ENCODE measurements at places on chromosomes 6 and 20.

GRCh38 chr6:26260110-26260637 lies 104.8 kb upstream of the BTN3A2 start:
- no peak for DNase-seq

DNA sequence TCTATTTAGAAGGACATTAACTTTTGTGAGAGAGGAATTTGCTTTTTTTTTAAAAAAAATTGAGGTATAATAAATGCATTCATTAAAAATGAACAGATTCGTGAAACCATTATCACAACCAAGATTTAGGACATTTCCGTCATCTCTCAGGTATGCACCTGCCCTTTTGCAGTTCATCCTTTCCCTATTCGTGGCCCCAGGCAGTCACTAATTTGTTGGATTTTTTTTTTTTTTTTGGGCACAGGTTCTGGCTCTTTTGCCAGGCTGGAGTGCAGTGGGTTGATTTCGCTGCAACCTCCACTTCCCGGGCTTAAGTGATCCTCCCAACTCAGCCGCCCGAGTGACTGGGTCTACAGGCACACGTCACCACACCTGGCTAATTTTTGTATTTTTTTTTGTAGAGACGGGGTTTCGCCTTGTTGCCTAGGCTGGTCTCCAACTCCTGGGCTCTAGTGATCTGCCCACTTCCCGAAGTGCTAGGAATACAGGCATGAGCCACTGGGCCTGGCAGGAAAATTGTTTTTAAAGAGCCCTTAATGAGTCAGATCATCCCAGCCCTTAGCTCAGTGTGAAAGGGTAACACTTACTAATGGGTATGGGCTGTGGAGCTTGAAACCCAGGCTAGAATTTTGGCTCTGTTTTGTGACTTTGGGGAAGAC lies 9.2 kb downstream of the PHF3 start:
- DNase-seq = no peak

DNA sequence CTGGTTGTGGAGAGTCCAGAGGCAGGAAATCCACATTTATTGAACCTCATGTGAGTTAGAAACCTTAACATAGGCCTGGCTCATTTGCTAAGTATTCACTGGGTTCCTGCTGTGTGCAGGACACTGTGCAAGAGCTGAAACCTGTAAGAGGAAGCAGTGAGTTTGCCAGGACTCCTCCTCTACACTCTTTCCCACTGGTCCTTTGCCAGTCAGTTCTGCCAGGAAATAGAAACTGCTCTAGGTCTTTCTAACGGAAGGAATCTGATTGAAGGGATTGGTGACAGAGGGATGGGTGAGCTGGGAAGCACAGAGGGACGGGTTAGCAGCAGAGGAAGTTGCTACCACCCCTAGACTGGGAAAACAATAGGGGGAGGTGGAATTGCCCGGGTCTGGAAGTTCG lies 234.2 kb upstream of the ECI2 start:
- no peak for DNase-seq

DNA sequence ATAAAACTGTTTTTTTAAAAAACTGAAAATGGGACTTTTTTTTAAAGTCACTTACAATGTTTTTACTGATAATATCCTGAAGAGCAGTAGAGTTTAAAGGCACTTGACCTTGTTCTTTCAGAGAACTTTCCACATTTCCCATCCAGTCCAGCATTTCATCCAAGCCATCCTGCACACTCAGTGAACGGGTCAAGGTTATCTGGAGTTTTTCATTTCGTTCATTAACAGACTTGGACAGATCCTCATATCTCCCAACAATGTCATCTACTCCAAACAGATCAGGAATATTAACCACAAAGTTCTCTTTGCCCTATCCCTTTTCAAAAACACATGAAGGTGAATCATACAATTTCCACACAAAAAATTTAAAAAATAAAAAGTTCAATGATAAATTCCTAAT lies 69.1 kb downstream of the DST start:
- DNase-seq = no peak

GRCh38 chr6:84227044-84227433 lies 404 bp downstream of the CEP162 start:
- DNase-seq = no peak

DNA sequence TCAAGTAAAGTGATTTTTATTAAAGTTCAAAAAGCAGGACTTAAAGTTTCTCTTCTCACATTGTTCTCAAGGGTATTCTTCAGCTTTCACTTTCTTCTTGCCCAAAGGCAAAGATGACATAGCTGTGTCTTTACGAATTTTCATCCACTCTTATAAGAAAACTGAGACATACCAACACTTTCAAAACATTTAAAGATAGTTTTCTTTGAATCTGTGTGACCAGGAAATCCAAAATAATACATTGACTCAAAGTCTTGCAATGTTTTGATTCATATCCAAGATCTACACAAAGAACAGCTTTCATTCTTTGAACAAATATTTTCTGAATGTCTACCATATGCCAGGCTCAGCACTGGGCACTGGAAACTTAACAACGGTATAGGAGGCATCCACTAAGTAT lies 117.9 kb downstream of the SIM1 start:
- DNase-seq = no peak

DNA sequence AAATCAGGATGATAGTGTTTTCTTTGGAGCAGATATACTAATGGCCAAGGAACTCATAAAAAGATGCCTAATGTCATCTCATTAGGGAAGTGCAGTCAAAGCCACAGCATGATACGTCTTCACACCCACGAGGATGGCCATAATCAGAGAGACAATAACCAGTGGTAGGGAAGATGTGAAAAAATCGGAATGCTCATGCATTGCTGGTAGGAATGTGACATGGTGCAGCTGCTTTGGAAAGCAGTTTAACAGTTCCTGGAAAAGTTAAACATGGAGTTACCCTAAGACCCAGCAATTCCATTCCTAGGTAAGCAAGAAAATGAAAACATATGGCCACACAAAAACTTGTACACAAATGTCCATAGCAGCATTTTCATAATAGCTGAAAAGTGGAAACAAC lies 29.9 kb downstream of the BCAS1 start:
- no peak for DNase-seq

- no peak for DNase-seq
Measured at GRCh38 chr6:53066874-53067706, 1.9 kb downstream of the FBXO9 start.

- DNase-seq = no peak
Measured at GRCh38 chr6:26243752-26244151, 121.2 kb upstream of the BTN3A2 start.

DNA sequence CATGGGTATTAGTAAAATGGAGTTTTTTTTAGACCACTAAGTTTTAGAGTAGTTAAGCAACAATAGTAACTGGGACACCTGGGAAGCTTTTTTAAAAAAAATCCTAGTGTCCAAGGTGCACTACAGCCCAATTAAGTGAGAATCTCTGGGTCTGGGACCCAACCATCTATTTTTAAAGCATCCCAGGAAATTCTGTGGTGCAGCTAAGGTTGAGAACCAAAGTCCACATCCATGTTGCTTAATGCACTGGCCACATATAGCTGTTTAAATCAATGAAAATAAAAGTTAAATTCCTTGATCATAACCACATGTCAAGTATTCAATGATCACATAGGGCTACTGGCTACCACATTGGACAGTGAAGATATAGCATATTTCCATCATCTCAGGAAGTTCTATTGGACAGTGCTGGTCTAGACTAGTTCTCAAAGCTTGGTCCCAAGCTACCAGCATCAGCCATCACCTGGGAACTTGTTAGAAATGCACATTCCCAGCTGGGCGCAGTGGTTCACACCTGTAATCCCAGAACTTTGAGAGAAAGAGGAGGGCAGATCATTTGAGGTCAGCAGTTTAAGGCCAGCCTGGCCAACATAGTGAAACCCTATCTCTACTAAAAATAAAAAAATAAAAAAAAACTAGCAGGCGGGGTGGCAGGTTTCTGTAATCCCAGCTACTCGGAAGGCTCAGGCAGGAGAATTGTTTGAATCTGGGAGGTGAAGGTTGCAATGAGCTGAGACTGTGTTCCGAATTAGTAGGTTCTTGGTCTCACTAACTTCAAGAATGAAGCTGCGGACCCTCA lies 12.7 kb downstream of the KIF13A start:
- DNase-seq = no peak
